ENCODE measurements at places on chromosomes 16 and 17.

GRCh38 chr17:36686123-36686669, 84.8 kb downstream of the MRM1 start:
- DNase-seq = no peak

- DNase-seq = no peak
Observed at GRCh38 chr16:22813223-22813947, 577 bp upstream of the HS3ST2 start.

- DNase-seq = no peak
Observed at GRCh38 chr17:57585341-57586195, 159.5 kb downstream of the CCDC182 start.

GRCh38 chr16:47565454-47565853, 104.3 kb downstream of the PHKB start:
- DNase-seq = no peak

DNA sequence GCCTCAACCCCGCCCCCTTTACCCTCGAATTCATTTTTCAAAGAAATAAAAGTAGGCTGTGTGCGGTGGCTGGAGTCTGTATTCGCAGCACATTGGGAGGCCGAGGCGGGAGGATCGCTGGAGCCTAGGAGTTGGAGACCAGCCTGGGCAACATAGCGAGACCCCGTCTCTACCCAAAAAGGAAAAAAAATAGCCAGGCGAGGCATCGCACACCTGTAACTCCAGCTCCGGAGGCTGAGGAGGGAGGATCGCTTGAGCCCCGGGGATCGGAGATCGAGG, 671 bp upstream of the TOP2A start:
- no peak for DNase-seq

GRCh38 chr17:34259146-34259545, 4.1 kb downstream of the CCL2 start:
- no peak for DNase-seq
